ENCODE measurements at places on chromosomes 16 and 17.
A peak's percentile ranks its signal among the peaks of the same experiment; 100 is the strongest.

DNA sequence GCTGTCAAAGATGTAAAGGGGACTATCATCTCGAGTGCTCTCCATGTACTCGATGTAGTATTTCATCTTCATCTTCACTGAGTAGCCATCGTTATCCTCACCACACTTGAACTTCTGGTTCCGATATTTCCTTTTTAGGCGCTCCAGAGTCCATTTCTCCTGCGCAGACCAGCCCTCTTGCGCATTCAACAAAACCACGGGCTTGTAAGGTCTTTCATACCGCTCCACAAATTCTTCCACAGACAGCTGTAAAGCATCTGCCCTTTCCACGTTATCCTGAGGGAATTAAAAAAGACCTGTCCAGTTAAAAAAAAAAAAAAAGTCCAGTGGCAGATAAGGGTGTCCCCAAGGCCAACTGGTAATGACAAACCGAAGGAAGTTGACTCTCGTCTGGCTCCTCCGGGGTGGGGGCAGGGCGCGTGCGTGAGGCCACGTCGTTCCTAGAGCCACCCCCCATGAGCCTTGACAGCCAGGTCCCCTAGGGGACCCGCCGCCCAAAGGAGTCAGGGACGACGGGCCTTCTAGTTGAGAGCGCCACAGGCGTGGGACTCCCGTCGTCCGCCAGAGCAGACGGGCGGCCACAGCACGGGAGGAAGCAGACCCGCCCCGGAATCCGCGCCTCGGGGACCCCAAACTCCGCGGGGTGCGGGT is 701 bp downstream of the JMJD6 start:
- peak; percentile 40 for ATAC-seq

- no peak for ATAC-seq
These were observed 1.2 kb upstream of the TCAP start for GRCh38 chr17:39663688-39664580.

- no peak for ATAC-seq
These were observed 642.7 kb downstream of the HS3ST4 start for GRCh38 chr16:26334218-26335111.

GRCh38 chr17:46190763-46191162 is 2.5 kb downstream of the KANSL1 start:
- no peak for ATAC-seq

GRCh38 chr17:48338720-48339119 is 91.3 kb downstream of the SKAP1 start:
- no peak for ATAC-seq

DNA sequence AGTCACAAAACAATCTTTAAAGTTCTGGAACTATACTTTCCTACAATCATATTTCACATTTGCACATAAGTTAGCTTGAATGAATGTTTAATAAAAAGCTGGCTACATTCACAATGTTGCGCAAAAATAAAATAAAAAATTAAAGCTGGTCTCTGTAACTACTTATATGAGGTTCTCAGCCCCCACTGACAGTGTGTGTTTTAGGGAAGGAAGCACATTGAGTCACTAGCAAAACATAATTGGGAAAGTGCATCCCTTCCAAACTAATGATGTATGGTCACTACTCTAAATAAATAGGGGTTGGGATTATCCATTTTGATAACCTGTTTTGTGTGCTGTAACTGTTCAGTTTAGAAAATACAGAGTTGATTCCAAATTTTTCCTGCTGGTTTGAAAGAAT is 251.9 kb downstream of the IRX3 start:
- ATAC-seq = no peak

DNA sequence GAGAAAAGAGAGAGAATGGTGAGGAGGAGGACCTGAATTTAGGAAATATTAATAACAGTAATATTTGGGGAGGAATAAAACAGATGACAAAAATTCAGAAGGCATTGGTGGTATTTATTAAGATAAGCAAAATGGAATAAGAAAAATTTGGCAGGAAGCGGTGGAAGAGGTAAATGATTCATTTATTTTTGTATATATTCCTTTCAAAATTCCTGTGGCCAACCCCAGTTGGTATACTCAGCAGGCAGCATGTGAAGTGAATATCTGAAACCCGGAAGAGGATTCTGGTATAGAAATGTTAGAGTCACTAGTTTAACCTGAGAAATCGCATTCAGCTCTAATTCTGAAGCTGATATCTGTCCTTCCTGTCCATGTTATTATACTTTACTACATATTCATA is 792.0 kb downstream of the KCNJ2 start:
- no peak for ATAC-seq

All from esophagus mucosa (tissue), 1 donor.